Hematopoietic multipotent progenitor cell treated with erythropoietin and hydrocortisone succinate and interleukin-3 and kit ligand, for 17 days (in vitro differentiated cells): ENCODE measurements at places on chromosomes 5 and 9.

DNA sequence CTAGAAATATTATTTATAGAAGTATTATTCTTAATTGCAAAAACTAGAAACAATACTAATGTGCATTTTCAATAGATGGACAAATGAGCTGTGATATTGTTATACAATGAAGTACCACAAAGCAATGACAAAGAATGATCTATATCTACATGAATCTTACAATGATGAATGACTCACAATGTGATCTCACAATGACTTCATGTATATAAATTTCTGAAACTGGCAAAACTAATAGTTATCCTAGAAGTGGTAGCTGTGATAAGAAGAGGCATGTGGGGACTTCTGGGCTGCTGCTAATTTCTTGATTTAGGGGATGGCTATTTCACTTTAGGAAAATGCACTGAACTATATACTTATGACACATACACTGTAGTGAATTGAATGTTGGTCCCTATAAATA lies 396.0 kb upstream of the ZNF608 start:
- no peak for DNase-seq

DNA sequence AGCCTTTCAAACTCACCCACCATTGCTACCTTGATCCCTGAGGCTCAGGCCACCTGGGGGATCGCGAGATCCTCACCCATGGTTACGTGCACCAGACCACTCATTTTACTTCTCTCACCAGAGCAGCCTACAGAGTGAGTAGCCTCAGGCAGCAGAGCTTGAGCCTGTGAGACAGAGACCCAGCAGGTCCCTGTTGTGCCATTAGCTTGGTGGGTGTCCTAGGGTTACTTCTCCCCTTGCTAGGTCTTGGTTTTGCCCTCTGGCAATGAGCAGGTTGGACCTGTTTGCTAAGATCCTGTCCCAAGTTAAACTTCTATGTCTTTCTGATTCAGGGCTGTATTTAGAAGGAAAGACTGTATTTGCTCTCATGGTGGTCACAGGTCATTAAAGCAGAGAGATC lies 21.8 kb downstream of the WHRN start:
- no peak for DNase-seq

DNA sequence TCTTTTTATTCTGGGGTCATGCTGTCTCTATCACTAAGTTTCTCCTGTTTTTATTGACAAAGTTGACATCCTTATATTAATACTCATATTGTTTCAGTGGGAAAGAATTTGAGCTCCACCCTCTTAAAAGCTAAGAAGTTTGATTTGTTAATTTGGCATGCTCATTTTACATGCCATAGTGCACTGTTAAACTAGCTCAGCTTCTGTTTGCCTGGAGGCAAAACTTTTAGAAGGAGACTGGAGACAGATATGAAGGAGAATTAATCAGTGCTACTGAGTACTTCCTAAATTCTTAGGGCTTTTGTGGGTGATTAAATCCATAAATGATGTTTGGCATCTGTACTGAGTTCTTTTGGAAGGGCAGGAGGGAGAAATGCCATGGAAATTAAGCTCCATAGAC lies 138.9 kb downstream of the NTRK2 start:
- no peak for DNase-seq

DNA sequence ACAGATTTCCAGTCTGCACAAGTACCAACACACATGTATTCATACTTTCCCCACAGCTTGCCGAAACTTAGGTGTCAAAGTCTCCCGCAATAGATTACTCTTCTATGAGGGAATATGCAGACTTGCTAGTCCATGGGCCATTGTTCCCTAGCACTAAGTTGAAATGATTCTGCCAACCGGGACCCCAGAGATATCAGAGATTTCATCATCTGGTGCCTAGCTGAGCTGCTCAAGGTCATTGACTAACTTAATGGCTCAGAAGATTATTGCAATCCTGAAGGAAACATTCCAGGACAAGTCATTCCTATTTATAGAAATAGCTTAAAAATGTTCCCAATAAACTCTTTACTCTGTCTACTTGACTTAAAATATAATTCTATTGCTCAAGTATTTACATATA lies 202.6 kb downstream of the PIK3R1 start:
- peak; percentile 35 for DNase-seq

GRCh38 chr5:89395111-89395510 lies 512.1 kb upstream of the MEF2C start:
- DNase-seq = no peak

GRCh38 chr5:83151821-83152220 lies 74.5 kb downstream of the XRCC4 start:
- DNase-seq = no peak

DNA sequence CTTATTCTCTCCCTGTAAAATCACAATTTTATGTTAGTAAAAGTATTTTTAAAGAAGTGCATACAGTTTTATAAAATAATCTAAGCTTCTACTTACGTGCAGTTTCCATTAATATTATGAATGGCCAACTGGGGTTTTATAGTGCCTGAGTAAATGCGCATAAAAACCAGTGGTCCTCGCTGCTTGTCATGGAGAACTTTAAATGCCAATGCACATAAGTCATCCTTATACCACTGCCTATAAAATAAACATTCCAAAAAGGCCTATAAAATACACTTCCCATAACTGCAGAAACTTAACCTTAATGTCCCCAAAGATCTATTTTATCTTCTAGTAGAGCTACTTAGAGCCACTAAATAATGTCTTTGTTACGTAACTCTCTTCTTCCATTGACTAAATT lies 28.5 kb downstream of the GFM2 start:
- no peak for DNase-seq

- no peak for DNase-seq
These were observed 626.9 kb upstream of the PTGER4 start for GRCh38 chr5:40052808-40053207.

DNA sequence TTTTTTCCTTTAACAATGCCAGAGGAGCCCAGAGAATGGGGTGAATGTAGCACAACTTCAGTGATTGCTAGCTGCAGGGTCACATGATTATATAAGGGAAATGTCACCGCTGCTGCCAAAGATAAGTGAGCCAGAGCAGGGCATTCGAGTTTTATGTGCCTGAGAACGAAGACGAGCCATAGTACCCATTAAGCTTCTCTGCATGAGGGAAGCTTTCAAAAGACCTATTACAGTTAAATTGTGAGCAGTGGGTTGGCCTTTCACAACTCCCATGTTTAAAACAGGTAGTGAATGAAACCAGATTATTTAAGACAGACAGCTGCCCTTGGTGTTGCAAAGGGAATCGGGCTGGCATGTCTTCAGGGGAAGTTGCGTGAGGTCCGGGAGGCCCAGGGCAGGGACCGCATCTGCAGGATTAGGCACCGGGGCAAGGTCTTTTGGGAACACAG lies 82.4 kb upstream of the TNFAIP8 start:
- peak; percentile 47 for DNase-seq
